ENCODE measurements at places on chromosomes 12 and 14.

DNA sequence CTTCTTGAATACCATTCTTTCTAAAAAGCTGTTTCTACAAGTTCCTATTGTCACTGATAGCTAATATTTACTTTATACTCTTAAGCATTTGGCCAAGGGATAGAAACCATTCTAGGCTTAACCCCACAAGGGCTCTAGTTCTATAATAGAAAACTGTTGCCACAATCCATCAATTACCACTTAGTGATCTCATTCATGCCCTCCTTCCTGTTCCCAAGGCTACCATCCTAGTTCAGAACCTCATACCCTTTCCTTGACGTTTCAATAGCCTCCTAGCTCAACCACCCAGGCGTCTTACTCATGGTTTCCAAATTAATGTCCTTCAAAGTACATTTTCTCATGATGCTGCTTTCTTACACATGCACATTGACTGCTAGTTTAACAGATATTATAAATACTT is 493.5 kb downstream of the NAV3 start:
- no peak for DNase-seq

DNA sequence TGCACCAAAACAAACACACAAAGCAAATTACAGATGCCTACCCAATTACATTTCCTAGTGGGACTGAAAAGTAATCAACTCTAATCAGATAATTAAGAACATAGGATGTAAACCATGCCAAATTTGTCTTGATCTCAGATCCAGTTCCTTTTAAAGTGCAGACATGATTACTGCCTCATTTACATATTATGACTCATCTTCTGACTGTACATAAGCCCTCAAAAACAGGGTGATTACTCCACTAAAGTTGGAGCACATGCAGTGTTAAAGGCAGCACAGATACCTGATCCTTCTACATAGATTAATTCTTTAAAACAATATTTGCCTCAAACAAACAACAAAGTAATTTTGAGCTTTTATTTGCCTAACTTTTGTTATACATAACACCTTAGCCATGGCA is 337.2 kb downstream of the RPS29 start:
- DNase-seq = no peak

DNA sequence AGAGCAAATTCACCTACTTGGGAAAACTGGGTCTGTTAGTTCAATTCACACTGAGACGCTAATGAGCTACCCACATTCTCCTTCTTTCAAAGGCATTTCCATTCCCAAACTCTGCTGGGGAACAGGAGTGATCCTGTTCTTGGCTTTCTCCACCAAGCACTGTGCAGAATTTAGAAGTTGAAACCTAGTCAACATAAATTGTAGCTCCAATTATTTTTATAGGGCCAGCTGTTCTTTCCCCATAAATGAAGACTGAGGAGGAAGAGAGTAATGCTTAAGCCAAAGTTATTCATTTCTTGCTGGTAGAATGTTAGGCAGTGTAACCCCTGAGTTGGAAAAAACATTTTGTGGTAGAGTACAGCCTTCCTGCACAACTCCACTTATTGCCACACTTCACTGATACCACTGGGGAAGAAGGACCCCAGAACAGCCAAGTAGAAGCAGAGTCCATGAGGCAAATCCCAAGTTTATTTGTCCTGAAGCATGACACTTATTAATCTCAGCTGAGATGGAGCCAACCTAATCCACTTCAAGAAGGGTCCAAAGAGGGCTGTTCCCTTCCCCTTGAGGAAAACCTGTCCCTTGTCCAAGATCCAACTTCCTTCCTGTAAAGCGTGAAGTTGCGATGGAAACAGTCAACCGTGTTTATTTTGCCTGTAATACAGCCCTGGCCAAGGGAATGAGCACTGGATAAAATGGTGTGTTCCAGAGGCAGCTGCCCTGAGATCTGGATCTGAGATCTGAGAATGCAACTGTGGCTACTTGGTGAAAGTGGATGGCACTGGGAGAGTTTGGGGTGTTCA is 151.8 kb downstream of the TBX5 start:
- no peak for DNase-seq

DNA sequence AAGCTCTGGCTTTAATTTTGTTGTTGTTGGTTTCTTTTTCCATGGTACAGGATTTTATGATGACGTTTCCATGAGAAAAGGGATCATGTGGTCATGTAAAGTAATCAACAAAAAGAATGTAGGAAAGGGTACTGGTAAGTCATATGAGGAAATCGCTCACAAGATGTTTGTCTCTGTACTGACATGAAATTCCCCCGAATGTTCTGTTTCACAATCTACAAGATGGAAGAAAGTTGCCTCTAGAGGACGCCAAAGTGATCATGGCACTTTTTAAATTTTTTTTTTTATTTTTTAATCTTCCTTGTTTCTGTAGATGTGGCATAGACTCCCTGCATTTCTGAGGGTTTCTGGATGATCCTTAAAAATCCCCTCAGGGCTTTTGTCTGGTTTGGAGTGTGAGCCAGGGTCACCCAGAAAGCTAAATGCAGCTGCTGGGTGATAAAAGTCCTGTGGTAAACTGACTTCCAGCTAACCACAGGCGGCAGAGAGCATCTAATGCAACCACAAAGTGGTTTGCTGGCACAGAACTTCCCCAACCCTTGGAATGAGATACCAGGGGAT is 393.5 kb downstream of the CCDC91 start:
- no peak for DNase-seq
